AG04450 (cell line): ENCODE measurements at places on chromosomes 11 and 22.

GRCh38 chr11:6431861-6432260 lies 8.9 kb downstream of the HPX start:
- no peak for DNase-seq

- DNase-seq = no peak
Measured at GRCh38 chr11:78586452-78587046, 11.9 kb upstream of the NARS2 start.

- DNase-seq = no peak
Measured at GRCh38 chr11:93288767-93289166, 41.8 kb upstream of the DEUP1 start.

DNA sequence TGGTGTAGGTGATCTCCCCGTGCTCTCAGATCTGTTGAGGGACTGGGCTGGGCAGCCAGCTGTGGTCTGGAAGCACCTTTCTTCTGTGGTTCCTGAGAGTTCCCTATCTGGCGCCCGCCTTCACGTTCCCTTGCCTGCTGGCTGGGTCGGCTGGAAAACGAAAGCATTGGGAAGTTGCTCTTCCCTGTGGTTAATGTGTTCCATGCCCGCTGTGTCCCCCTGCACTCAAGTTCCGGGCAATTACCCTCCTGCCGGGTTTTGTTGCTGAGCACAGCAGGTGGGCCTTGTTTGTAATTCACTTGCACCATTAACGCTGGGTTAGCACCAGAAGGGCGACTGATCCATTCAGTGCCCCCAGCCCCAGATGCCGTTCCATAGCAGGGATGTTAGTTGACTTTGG lies 134.1 kb downstream of the GRIK4 start:
- no peak for DNase-seq

GRCh38 chr22:23509571-23510302 lies 70.4 kb downstream of the IGLL1 start:
- no peak for DNase-seq

GRCh38 chr11:60984636-60985035 lies 13.2 kb downstream of the CD6 start:
- DNase-seq = no peak

DNA sequence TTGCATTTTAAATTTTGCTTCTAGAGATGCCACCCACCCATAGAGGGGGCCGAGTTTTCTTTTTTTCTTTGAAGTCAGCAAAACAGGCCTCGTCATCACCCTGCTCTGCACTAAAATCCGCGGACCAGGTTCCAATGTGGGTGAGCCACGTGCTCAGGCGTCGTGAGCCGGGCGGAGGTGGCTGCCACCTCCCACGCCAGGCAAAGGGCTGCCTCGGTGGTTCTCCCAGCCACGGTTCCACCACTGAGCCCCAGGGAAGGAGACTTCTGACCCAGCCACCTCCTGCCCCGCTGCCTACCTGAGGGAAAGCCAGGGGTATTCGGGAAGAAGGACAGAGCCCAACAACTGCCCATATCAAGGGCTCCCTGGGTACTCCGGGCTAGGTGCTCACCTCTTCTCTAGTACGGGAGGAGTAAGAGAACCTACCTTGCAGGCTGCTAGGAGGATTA lies 45.3 kb downstream of the MN1 start:
- DNase-seq = no peak

- DNase-seq = no peak
Measured at GRCh38 chr11:130842001-130842400, 74.3 kb downstream of the SNX19 start.

- no peak for DNase-seq
Measured at GRCh38 chr11:64436000-64436399, 77.0 kb downstream of the RPS6KA4 start.

DNA sequence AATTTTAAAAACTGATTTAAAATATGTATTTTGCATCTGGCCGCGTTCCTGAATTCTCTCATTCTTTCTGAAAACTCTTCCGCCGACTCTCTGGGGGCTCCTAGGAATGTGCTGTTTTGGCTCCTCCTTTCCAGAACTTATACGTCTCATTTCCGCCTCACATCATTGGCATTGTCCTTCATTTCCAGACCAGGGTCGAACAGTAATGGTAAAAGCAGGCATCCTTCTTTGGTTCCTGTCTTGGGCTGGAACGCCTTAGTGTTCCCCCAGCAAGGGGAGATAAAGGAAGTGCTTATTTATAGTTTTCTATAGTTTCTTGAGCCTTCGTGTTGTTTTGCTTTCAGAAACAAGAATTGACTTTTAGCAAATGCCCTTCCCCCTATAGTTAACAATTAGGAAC lies 10.9 kb upstream of the TNNT3 start:
- DNase-seq = no peak

DNA sequence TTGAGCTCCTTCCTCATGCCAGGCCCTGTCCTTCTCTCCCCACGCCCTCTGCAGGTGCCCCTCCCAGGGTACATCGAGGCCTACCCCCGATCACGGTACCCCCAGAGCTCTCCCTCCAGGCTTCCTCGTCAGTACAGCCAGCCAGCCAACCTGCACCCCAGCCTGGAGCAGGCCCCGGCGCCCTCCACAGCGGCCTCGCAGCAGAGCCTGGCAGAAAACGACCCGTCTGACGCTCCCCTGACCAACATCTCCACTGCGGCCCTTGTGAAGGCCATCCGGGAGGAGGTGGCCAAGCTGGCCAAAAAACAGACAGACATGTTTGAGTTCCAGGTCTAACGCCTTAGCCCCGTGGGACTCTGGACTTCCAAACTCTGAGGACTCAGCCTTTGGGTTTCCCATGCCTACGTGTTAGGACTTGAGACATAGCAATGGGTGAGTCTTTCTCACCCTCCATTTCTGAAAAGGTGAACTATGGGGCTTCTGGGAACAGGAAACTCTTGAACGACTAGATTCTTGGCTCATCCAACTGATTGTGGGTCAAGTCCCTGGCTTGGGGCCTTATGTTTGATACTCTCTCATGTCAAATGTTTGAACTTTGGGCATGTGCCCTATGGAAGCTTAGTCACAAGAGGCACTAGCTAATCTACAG lies 32.7 kb downstream of the C11orf91 start:
- no peak for DNase-seq

GRCh38 chr11:106475181-106475580 lies 397.7 kb downstream of the AASDHPPT start:
- no peak for DNase-seq

DNA sequence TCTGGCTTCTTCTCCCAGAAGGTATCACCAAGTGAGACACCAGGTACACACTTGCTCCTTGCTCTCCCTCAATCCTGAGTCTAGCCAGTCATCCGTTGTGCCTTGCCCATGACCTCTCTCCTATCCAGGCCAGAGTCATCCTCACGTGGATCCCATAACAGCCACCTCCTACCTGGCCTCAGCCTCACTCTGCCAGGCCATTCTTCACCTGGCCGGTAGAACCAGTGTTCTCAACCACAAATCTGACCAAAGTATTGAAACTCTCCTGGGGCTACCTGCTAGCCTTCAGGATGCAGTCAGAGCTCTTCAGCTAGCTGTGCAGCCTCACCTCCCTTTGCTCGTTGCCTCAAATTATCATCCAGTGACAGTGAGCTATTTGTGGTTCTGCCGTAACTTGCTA lies 37.7 kb downstream of the CHRDL2 start:
- DNase-seq = no peak

DNA sequence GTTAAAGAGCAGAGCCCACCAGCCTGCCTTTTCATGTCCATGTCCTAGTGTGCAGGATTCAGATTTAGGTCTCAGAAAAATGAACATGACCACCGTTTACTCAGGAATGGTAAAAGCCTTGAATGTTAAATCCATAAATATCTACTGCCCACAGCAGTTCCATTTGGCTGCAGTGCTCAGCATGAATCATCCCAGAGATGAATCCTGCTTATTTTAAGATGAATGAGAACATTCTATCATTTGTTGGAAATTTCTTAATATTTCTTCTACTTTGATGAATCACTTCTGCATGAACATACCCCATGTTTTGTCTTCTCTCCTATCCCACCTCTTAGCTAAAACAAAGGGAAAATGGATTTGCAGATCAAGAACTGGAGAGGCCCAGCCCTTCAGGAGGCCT lies 47.5 kb upstream of the AQP11 start:
- DNase-seq = no peak

GRCh38 chr22:28074526-28074925 lies 155.5 kb upstream of the PITPNB start:
- DNase-seq = no peak

- no peak for DNase-seq
Measured at GRCh38 chr11:316891-317301, 3.1 kb downstream of the IFITM1 start.

DNA sequence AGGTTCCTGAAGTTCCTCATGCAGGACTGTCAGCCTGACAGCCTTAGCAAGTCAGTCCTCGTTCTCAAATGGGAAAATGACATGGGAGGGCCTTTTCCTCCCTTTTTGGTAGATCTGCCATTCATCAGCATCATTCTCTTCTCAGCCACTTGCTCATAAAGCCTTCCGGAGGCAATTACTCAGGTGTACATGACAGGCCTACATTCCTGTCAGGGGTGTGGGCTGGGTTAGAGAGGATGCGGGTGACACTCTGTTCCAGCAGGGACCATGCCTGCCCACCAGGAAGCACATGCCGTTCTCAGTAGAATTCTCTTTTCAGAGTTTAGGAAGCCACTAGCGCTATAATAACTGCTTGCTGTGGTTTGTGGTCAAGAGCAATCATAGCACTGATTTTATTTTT lies 24.2 kb upstream of the ANKK1 start:
- DNase-seq = no peak

- DNase-seq = no peak
Measured at GRCh38 chr11:11777897-11778296, 63.9 kb upstream of the USP47 start.

DNA sequence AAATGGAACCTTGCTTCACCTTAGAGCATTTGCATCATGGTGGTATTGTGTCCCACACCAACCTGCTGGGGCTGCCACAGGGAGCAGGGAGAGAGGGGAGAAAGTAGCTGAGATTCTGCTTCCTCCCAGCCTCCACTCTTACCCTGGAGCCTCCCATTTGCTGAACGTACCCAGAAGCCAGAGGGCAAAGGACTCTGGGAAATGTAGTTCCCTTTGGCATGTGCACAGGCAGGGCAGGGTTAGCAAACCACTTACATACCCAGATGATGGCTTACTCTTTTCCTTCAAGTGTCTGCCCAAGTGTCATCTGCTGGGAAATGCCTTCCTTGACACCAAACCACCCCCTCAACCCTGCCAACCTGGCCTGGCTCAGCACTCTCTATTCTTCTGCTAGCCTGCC lies 16.9 kb downstream of the SMIM38 start:
- no peak for DNase-seq

DNA sequence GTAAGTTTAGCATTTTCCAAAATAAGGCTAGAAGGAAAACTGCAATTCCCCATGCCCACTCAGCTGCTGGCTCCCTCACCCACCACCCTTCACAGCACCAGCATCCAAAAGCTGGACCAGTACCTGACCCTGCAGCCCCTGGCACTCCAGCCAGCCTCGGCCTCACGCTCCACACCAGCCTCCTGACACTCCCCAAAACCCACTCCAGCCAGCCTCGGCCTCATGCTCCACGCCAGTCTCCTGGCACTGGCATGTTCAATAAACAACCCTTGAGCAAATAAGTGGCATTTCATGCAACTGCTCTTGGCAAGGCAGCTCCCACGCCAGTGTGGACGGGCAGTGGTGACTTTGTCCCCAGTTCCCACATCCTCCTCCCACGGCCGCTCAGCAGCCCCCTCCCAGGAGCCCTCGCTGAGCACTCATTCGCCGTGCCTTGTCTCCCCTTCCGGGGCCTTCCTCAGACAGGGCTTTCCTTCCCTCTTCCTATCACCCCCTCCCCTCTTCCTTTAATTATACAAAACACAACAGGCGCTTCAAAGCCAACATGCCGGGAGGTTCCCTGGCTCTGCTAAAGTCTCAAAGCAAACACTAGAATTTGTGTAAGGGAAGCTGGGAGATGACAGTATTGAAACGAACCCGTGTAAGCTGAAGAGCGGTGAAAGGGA lies 6.8 kb downstream of the TOLLIP start:
- DNase-seq = no peak

DNA sequence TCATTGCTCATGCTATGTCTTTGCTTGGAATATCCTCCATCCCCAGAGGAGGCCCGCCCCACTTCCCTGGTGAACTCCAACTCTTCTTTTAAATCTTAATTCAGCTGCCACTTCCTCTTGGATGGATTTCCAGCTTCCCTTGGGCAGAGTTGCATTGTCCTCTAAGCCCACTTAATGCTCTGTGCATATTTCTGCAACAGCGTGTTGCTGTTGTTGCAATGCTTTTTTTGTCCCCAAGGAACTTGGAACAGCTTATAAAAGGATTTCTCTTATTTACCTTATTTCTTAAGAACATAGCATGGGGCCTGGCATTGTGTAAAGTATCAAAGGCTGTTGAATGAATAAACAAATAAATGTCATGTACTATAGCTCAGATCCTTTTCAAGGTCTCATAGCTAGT lies 507.4 kb downstream of the METTL15 start:
- DNase-seq = no peak

DNA sequence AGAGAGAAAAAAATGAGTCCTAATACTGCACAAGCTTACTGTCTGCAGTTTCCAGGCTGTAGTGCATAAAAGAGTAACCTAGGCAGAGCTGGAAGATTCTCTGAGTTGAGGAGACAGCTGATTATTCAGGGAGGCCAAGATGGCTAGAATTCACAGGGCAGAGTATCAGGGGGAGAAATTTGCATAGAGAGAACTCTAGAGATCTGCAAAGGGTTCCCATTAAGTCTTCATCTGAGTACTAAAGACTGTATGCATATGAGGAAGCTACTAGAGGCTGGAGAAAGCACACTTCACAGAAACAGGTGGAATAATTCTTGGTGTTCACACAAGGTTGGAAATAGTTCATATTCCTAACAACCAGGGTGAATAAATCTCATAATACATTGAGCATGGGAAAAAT lies 66.6 kb upstream of the RRAS2 start:
- DNase-seq = no peak

DNA sequence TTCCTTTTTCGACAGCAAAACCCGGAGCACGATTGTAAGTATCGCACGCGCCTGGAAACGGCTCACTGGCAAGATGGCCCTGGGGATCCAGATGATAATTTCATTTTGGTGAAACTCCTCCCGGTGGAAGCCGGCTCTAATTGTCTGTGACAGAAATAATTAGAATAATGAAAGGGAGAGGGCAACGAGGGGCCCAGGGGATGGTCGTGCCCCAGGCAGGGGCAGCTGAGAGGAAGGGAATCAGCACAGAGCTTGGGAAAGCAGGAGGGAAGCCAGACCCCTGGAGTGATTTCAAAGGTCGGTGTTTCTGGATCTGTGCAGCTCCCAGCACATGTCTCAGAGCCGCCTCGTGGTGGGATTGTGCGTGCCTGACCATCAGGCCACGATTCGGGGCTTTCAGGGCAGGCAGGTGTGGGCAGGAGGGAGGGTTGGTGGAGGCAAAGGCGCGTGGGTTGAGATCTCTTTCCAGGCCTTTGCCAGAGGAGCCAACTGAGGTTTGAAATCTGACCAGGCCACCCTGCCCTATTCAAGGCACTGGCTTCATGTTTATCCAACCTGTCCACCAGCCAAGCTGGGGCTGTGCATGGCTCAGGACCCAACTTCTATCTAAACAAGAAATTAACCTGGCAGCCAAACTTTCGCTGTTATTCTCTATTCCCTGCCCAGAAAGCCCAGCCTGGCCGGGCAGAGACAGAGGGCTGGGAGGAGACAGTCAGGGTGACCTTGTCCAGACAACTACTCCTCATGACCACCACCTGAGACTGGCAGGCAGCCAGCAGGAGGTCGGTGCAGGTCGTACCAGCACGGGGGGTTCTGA lies 27.8 kb downstream of the ANO1 start:
- DNase-seq = no peak

GRCh38 chr11:58574881-58575280 lies 775 bp downstream of the LPXN start:
- DNase-seq = no peak
